Breast epithelium (tissue), 4 donors: ENCODE measurements at places on chromosomes 1 and 21.

- H3K27me3 ChIP-seq = no peaks in the 10 kb centered on the region
- no peak overlapping the region for H3K27ac ChIP-seq
- H3K4me3 ChIP-seq = no peak overlapping the region
- no peaks in the 10 kb centered on the region for H3K36me3 ChIP-seq
- no peak for DNase-seq
Measured at GRCh38 chr1:185561629-185562028, 172.6 kb upstream of the HMCN1 start.

GRCh38 chr21:44723177-44724131, 12.1 kb upstream of the TSPEAR start:
- no peaks in the 10 kb centered on the region for H3K4me1 ChIP-seq
- no peaks in the 10 kb centered on the region for H3K36me3 ChIP-seq
- H3K27me3 ChIP-seq = peaks cover 4% of the 10 kb centered on the region
- no peak overlapping the region for H3K27ac ChIP-seq
- no peak for DNase-seq
- H3K4me3 ChIP-seq = peak overlapping the region; percentile 35

DNA sequence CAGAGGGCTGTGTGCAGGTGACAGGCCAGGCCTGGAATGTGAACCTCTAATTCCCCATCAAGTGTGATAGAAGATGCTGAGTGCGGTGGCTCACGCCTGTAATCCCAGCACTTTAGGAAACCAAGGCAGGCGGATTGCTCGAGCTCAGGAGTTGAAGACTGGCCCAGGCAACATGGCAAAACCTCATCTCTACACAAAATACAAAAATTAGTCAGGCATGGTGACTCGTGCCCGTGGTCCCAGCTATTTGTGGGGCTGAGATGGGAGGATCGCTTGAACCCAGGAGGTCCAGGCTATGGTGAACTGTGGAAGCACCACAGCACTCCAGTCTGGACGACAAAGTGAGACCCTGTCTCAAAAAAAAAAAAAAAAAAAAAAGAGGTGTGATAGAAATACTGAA, 40.1 kb upstream of the PUM1 start:
- no peaks in the 10 kb centered on the region for H3K4me1 ChIP-seq
- no peaks in the 10 kb centered on the region for H3K27me3 ChIP-seq
- H3K36me3 ChIP-seq = no peaks in the 10 kb centered on the region
- H3K27ac ChIP-seq = no peak overlapping the region
- no peak overlapping the region for H3K4me3 ChIP-seq

DNA sequence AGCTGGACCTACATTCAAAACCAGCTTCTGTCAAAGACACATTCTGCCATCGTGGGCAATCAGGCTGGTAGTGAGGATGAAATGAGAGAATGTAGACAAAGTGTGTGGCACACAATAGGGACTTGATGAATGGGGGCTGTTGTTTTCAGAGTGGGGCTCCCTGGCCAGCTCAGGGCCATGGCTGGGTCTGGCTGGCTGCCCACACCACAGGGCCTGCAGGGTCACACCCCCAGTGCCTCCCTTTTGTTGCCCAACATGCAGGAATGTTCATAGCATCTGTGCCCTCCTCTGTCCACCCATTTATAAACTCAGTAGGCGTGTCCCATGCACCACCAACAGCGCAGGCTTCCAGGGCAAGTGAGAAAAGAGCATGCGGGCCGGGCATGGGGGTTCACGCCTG, 20.8 kb upstream of the ECE1 start:
- H3K4me3 ChIP-seq = no peak overlapping the region
- H3K27ac ChIP-seq = peak overlapping the region; percentile 60
- DNase-seq = peak; percentile 73
- peaks cover 10% of the 10 kb centered on the region for H3K4me1 ChIP-seq
- H3K36me3 ChIP-seq = no peaks in the 10 kb centered on the region

DNA sequence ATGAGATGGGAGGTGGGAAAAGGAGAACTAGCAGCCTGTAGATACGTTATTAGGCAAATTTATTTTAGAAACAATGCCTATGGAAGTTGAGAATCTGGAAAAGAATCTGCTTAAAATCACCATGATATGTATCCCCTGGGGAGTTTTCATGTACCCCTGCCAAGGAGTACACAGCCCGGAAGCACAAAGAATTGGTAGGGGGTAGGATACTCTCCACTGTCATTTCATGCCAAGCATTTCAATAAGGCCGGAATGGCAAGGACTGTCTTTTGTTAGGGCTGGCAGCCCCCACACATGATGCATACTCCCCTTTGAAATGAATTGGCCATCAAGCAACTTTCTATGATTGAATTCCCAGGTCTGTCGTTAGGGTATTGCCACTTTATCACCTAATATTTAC, 111.5 kb upstream of the APP start:
- no peaks in the 10 kb centered on the region for H3K4me1 ChIP-seq
- no peak overlapping the region for H3K4me3 ChIP-seq
- no peak for DNase-seq
- H3K27ac ChIP-seq = no peak overlapping the region
- no peaks in the 10 kb centered on the region for H3K36me3 ChIP-seq
- no peaks in the 10 kb centered on the region for H3K27me3 ChIP-seq

DNA sequence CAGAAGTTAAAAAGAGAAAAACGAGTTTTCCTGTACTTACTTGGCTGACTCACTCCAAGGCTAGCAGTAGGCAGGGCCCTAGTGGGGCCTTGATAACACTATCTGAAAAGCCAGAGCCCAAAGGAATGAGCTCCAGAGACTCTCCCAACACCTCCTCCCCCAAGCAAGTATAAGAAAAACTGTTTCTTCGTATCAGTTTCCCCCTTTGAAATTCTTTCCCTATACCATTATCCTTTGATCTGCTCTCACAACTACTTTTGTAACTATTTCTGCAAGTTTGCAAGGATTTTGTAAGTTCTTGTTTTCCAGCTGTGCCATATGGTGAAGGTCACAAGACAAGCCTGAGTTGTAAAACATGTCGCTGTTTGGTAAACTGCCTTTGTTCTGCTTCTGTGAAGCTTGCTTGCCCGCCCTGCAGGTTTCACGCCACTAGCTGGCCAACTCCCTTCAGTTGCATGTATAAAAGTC, 36.5 kb upstream of the KCNJ15 start:
- H3K27ac ChIP-seq = no peak overlapping the region
- no peak overlapping the region for H3K4me3 ChIP-seq
- H3K4me1 ChIP-seq = no peaks in the 10 kb centered on the region
